GM13976 (cell line): ENCODE measurements at places on chromosomes 16 and 17.

DNA sequence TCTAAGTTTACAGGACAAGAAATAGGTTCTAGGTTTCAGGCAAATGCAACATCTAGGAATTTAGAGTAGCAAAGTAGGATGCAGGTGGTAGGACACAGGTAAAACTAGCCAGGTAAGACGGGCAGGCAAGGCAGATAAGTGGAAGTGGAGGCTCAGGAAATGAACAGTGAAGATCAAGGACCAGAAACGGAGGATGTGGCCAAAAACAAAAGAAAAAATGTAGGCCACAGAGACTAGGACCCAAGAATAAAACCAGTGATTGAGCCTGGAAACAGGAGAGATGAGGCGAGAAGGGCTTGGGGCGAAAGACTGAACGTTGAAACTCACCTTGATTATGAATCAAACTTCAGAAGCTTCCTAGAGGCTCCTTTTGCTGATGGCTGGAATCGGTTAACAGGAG is 24.0 kb downstream of the CPSF4L start:
- DNase-seq = no peak

GRCh38 chr17:72984926-72985325 is 107.6 kb downstream of the SLC39A11 start:
- DNase-seq = no peak

- DNase-seq = no peak
These were observed 15.0 kb upstream of the PEMT start for GRCh38 chr17:17606416-17607000.

DNA sequence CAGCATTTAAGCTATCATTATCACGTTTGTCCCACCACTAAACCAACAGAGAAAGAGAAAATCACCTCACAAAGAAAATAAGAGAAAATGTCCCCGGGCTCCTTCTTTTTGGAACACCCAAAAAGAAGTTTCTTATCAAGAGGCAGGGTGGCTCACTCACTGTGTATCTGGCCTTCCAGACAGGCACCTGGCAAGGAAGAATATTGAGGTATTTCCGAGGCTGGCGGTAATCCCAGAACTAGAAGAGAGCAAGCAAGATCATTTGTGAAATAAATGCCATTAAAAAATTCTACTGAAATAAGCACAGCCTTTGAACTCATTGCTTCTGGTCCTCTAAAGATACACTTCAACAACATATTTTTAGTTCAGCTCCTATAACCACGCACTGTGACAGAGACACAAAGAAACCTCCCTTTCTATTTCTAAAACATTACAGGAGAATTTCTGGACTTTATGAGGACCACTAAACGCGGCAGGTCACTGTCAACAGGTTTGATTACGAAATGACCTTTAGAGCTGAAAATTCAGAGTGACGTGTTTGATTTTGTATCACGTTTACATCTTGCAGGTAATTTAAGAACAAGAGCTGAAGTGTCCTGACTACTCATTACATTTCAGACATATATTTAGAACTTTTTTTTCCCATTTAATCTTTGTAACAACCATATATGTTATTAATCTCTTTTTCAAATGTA is 61.0 kb downstream of the WDR59 start:
- DNase-seq = no peak

DNA sequence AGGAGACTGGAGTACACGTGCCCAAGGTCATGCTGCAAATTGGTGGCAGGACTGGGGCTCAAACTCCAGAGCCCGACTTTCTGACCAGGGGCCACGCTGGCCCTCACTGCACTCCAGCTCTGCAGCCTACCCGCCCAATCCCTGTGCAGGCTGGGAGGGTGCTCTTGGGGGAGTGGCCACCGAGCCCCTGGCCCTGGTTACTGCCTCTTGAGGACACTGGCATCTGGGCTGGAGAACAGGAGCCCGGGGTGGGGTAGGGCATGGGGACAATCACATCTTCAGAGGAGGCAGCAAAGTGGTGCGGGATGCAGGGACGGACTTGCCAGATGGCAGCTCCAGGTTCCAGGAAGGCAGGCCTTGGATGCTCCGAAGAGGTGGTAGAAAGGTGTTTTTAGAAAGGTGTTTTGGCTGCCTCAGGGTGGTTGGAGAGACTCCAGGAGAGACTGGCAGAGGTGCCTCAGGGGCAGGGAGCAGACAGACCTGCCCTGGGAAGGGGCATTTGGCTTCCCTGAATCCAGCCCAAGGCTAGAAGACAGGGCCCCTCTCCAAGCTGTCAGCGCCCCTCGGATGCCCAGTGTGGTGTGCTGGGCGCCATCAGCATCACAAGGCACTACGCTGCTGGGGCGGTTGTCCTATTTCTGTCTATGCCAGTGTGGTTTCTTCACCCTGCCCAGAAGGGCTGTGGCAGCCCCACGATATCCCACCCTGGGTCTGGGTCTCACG is 220.6 kb downstream of the NTN1 start:
- DNase-seq = no peak

DNA sequence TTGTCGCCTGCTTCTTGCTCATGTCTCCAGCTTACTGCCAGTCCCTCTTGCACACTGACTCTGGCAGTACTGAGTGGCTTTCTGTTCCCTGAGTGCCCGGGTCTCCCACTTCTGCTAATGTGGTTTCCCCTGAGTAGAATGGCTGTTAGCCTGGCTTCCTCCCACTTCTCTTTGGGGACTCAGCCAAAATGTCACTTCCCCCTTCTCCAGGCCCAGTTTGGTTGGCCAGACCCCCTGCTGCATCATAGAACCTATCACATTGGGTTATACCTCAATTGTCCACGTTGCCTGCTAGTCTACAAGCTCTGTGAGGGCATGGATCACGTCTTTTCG is 304.4 kb downstream of the HS3ST3B1 start:
- DNase-seq = no peak

DNA sequence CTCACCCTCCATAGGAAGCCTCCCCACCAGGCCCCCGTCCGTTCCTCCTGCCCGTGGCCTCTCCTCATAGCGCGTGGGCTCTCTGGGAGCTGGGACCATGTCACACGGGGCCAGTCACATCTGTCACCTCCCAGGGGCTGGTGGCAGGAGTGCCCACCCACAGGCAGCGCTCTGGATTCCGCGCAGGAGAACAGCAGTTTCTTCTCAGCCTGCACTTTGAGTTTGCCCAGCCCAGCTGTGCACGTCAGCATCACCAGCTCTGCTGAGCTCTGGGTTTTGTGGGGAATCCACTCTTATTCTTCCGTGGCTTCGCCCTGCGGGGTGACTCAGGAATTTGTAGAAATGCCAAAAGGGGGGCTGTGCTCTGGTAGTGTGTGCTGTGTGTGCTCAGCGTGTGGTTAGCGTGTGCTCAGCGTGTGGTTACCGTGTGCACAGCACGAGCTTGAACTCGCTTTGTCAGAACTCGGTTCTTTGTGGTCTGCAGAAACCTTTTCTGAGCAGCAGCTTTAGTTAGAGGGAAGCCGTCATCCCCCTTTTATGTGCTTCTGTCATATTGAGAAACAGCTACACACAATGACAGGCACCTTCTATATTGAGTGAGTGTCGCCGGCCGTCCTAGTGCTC is 3.2 kb downstream of the ACSF3 start:
- no peak for DNase-seq

- peak; percentile 50 for DNase-seq
These were observed 1.3 kb downstream of the KIAA0513 start for GRCh38 chr16:85028685-85029407.

DNA sequence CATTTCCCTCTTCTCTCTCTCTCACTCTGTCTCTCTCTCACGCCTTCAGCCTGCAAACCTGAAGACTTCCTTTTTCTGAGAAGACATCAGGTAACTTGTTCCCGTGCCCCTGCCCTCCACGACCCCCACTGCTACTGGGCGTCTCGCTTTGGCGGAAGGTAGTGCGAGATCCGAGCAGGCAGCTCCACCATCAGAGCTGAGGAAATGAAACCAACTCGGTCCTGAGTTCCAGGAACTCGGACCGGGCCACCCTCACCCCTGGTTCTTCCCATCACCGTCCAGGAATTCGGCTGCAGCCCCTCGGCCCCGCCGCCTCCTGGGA is 585 bp downstream of the MLKL start:
- DNase-seq = peak; percentile 55

GRCh38 chr17:39096508-39097149 is 54.8 kb downstream of the PLXDC1 start:
- no peak for DNase-seq

DNA sequence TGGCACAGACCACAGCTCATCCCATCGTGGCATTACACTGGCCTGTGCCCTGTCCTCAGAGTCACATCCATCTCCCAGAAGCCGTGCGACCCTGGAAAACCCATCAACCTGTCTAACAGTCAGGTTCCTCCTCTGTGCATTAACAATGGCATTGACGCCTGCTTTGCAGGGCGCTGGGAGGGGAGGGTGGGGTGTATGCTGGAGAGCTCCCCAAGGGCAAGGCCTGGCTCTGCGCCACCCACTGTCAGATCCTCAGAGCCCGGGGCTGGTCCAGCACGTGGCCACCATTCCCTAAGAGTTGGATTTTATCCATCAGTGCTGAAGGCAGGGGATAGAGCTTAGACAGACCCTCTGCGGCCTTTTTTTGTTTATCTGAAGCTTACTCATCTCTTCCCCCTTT is 28.7 kb downstream of the NOS2 start:
- DNase-seq = no peak
